ENCODE measurements at places on chromosomes 2 and 18.
A peak's percentile ranks its signal among the peaks of the same experiment; 100 is the strongest.

DNA sequence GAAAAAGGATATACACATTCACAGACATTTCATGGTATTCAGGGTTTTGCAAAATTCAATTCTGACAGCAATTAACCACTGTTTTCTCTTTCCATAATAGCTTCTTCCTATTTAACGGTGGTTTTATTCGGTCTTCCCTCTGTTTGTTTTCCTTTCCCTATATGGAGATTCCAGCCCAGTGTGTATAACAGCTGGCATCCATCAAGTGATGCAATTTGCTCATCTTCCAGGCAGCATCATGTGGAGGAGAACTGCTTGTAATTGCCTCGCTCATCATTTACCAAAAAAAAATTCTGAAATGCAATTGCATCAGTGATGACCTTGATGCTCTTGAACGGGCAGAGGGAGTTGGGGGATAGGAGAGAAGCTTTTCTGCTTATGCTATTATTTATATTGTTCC is 165.9 kb upstream of the PGAP1 start:
- DNase-seq: peak; percentile 69

GRCh38 chr2:241775223-241776177 is 1.1 kb upstream of the GAL3ST2 start:
- DNase-seq: no peak

- DNase-seq: no peak
Observed at GRCh38 chr2:32189011-32189410, 23.3 kb downstream of the SLC30A6 start.

DNA sequence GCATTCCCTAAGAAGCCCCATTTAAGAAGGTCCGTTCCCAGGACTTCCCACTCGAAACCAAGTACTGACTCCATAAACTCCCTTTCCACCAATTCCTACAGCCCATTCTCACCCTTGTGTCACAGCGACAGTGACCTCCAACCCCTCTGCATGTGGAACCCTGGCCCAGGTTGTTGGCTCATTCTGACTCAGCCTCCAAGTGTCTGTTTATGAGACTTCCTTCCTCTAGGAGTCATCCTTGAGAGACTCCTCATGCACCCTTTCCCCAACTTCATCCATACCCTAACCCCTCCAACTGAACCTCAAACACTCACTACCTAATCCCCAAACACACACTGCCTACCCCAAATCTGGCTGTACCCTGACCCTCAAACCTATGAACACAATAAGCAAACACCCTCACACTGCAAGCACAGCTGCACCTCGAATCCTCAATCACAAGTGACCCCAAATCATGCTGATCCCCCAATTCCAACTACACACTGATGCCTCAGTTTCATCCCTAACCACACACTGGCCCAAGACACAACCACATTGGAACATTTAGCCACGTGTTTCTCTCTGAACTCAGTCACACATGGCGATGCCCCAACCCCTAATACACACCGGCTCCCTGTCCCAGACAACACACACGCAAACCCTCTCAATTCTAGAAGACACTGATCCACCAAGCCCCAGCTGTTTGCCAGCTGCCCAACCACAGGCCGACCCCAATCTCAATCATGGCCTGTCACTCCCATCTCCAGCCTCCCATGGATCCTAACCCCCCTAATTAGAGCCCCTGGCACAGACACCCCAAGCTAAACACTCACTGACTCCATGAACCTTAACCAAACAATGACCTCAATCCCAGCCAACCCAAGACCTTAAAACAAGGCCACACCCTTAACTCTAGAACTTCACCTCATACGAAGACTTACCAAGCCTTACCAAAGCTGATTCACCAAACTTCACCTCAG is 219.6 kb downstream of the CYP26B1 start:
- no peak for DNase-seq

DNA sequence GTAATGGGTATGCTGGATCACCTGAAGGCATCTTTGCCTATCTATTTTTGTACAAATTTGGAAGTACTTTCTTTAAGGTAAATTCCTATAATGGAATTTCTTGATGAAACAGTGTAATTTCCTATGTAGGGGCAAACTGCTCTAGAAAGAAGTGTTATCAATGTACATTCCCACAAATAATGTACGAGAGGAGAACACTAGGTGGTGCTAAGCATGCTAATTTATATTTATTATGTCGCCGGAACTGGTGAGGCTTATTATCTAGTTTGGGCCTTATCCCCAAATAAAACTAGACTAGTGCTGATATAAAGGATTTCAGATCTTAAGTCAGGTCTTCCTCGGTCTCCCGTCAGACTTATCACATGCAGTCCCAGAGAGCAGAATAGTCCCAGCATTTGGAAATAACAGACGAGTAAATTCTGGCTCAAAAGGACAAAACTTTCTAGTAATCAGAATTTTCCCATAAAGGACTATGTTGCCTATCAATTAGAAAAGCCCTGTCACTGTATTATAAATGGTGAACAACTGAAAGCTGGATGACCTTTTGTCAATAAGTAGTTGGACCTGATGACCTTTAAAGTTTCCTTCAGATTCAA is 86.9 kb upstream of the RBBP8 start:
- no peak for DNase-seq

DNA sequence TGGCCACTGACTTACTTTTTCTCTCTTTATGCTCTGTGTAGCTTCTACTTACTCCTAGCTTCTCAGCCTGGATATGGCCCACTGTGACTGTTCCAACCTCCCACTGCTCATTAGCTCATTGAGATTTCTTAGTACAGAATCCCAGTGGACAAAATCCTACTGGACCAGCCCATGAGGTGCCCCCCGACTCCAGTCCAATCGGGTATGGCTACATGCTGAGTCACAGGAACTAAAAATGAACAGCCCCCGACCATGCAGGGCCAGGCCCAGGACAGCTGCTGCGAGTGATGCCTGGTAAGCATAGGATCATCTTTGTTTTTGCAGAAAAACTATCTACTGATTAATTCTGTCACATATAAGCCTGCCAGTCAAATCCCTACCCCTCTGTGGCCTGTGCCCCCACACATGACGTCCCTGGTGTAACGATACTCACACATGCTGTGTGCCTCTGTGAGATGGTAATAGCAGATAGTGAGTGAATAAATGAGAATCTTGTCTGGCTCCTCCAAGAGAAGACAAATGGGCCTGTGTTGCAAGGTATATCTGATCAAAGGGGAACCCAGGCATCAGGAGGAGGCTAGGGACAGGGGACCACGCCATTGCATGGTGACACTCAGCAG is 85.9 kb upstream of the KLF7 start:
- DNase-seq: peak; percentile 29

DNA sequence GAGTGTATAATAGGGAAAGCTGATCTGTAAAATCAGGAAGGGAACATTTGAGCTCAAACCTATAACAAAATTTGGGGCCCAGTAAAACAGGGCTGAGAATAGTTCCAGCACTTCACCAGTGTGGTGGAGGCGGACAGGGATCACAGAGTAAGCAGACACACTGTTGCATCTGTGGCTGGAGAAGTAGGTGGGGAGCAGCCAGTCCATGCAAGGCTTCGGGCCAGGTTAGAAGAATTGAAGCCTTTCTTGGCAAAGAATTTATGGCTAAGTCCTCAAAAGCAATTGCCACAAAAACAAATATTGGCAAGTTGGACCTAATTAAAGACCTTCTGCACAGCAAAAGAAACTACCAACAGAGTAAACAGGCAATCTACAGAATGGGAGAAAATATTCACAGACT is 93.8 kb upstream of the ZBTB14 start:
- DNase-seq: no peak

GRCh38 chr2:77232909-77233425 is 289.2 kb downstream of the LRRTM4 start:
- DNase-seq: peak; percentile 0

DNA sequence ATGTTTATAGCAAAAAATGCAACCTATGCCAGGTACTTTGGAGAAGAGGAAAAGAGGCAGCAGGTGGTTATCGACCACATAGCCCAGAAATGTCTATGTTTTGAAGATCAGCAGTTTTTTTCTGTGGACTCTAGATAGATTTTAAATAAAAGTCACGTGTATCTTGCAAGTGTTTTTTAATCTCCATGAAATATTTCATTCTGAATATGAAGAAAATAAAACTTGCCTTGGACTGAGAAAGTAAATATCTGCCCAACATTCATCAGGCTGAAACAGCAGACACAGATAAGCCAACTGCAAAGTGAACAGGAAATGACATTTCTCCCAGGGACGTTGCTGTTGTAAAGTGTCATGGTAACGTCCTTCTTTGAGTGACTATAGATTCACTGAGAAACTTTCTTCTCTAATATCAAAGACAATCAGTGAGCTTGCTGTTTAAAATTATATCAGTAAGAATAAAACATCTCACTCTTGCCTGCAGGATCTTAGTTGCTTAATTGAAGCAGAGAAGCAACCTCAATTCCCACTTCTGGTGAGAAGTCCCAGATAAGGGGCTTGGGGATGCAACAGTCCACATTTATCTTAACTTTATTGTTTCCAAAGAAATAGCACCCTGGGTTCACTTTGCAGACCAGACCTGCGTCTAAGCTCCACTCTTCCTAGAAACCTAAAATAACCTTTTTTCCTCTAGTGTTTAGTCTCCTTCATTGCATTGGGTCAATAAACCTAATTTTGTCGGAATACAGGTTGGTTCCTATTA is 6.3 kb downstream of the MYOM1 start:
- DNase-seq: no peak

DNA sequence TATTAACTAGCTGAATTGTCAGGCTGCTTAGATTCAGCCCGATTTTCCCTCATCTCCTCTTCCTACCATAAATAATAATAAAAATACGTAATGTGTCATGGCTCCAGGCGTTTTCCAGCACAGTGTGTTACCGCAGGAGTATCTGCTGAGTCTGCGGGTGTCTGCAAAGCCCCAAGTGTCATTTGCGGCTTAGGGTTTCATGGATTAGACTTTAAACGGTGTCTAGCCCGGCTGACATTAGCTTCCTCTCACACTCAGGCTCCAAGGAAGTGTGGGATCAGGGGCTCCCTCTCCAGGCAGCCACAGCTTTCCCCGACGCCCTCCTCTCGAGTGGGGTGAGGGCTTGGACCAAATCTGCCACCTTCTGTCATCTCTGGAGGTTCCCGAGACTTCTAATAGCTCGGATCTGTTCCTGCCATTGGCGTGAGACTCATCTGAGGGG is 14.1 kb upstream of the HOXD1 start:
- DNase-seq: peak; percentile 70

DNA sequence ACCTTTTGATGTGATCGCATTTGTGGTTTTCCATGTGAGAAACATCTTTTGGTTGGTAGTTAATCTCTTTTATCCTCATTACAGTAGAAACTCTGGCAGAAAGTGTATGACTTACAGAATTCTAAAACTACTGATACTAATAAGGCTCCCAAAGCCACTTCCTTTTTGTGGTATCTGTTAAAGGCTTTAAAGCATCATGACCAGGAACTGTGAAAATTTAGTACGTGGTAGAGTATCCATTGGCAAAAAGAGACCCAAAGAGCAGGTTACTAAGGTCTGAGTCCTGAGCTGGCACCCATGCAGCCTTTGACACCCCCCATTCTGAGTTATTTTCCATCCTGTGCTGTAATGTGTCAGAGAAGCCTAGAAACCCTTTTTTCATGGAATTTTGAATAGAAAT is 94.5 kb downstream of the DPP4 start:
- DNase-seq: no peak

DNA sequence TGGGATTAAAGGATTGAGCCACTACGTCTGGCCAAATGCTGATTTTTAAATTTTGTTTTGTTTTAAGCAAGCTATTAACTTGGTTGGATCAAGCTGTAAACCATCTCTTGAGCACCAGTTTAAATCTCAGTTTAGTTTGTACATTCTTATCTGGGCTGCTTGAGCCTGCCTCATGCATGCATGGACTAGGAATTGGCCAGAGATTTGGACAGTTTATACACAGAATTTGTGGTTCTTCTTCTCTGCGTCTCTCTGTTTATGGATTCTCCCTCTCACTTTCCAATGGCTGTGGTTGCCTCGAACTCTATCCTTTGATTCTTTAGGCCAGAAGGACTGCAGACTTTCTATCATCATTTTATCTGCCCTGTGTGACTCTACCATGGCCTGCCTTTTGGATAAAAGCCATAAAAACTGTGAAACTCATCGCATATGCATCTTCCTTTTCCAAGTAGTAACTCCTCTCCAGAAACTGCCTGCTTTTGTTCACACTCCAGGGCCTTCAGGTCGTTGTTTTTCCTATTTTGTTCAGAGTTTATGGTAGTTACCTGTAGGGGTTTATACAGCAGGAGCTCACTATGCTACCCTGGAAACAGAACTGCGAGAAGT is 32.5 kb upstream of the PLB1 start:
- no peak for DNase-seq

- DNase-seq: no peak
Observed at GRCh38 chr2:30710016-30710415, 97.2 kb downstream of the CAPN13 start.

Measured in astrocyte (in vitro differentiated cells and primary cell).